CD4-positive, alpha-beta T cell treated with Interleukin-4 for 4 hours (primary cell): ENCODE measurements at places on chromosomes 16 and 17.
A peak's percentile ranks its signal among the peaks of the same experiment; 100 is the strongest.

- no peak for DNase-seq
These were observed 44.4 kb downstream of the PPL start for GRCh38 chr16:4892361-4893102.

GRCh38 chr17:3011891-3012290, 51.5 kb downstream of the OR1D5 start:
- DNase-seq = no peak

DNA sequence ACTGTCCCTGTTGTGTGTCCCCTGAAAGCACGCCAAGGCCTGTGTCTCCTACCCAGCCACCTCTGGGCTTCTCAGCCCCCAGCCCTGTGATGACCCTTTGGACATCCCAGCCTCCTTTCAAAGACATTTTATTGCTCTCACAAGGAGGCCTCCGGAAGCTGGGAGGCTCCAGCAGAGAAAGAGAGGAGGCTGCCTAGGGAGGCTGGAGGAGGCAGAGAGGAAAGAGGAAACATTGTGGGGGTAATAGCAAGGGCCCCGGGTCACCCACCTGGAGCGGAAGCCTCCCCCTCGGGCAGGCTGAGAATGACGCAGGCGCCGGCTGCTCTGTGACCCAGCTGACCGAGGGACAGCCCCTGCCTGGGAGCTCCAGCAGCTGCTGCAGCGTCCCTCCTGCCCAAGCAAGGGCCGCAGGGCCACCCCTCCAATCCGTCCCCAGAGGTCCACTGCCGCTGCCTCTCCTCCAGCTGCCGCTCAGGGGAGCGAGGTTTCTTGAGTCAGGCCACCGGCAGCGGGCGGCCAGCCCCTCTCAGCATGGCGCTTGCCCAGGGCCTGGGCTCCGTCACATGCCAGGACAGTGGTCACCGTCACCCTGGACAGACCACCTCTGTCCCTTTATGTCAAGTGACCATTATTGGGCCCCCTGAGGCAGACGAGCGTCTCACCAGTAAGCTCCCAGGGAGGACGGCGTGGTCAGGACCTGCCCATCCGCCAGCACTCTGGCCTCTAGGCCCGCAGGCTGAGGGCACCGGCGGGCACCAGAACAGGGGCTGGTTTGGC, 29.3 kb downstream of the ACTG1 start:
- DNase-seq = no peak

- DNase-seq = no peak
These were observed 39.4 kb upstream of the B4GALNT2 start for GRCh38 chr17:49093131-49093530.

- DNase-seq = no peak
These were observed 88.6 kb downstream of the CACNG3 start for GRCh38 chr16:24344784-24345183.

DNA sequence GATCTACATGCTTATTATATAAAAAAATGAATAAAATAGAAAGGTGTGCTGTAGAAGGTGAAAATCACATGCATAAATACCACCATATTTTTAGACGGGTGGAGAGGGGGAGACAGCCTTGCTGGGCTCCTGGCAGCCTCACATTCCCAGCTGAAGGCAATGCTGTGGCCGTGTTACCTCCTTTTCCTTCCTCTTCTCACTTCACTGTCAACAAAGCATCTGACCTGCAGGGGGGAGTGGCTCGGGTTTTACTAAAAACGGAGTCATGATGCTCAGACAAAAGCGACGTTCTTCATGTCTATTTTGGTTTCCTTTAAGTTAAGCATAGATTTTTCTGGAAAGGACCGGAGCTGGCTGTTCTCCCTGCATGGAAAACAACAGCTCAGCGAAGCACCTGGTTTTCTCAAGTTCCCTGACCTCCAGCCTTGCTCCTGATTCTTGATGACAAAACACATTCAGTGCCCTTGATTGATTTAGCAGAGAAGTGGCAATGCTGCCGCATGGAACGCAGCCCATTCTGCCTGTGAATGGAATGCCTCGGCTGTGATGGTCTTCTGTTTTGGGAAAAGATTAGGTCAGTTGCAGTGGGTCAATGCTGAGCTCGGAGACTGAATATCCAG, 5.5 kb upstream of the RPTOR start:
- no peak for DNase-seq

- DNase-seq = no peak
These were observed 1.5 kb downstream of the CDK12 start for GRCh38 chr17:39462631-39463375.

DNA sequence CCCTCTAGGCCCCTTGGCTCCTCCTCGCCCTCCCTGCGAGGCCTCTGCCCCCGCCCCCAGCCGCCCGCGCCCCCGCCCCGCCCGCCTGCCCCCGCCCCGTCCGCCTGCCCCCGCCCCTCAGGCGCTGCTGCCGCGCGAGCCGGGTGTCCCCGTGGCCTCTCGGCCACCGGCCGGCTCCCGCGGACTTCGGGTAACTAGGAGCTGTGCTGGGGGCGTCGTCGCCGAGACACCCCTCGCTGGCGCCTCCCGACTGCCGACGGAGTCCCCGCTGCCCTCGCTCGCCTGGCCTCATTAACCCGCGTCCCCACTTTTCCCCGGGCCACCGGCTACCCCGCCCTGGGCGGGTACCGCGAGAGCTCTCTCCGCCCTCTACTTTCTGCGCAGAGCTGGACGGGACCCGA, at the start of gene TLCD1:
TSS of gene TLCD1 (minus strand) at position 8 of the 401 bp plus-strand sequence. CDS start 136 bp downstream, outside the sequence.
- DNase-seq = peak; percentile 53

DNA sequence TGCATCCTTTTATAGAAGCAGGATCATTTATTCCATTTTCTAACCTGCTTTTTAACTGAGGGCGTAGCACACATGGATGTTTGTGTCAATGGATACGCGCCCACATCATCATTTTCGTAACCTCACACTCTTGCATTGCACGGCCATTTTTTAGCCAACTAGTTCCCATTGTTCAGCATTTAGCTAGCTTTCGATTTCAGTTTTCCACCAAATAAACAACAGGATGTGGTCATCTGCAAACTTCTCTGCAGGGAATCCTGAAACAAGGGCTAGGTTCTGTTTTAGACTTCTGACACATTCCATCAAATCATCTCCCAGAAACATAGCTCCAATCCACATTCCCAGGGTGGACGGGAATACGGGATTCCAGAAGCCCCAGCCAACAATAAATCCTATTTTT, 6.4 kb downstream of the CYB561 start:
- peak; percentile 65 for DNase-seq

DNA sequence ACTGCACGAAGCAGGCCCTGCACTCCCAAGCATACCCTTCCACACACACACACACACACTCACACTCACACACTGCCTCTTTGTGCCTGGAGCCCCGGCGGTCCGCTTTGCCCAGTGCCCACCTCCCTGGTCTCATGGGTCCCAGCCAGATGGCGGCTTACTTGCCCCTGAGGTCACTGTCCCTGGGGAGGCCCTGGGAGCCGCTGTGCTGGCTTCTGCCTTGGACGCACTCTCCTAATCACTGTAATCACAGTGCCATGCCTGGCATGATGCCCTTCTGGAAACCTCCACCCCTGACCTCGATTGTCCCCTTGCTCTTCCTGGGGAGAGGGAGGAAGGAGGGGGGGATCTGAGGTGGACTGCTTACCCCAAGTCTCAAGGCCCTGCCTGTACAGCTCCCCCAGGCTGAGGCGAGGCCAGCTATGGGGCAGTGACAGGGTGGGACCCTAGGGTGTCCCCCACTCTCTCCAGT, 36.0 kb downstream of the ARHGAP23 start:
- no peak for DNase-seq

DNA sequence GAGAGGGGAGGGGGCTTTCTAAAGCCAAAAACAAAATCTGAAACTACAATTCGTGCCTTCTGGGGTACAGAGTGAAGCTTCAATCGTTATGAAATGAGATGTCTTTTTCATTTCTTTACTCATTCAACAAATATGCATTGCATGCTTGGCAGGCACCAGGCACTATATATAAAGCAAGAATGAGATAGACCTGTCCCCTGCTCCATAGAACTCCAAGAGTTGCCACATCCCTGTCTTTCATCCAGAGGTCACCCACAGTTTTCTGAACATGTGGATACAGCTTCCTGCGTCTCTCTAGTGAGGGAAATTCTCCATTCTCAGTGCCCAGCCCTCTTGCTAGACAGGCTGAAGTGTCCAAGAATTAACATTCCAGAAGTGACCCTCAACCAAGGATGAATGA, 343.2 kb upstream of the MAF start:
- no peak for DNase-seq

DNA sequence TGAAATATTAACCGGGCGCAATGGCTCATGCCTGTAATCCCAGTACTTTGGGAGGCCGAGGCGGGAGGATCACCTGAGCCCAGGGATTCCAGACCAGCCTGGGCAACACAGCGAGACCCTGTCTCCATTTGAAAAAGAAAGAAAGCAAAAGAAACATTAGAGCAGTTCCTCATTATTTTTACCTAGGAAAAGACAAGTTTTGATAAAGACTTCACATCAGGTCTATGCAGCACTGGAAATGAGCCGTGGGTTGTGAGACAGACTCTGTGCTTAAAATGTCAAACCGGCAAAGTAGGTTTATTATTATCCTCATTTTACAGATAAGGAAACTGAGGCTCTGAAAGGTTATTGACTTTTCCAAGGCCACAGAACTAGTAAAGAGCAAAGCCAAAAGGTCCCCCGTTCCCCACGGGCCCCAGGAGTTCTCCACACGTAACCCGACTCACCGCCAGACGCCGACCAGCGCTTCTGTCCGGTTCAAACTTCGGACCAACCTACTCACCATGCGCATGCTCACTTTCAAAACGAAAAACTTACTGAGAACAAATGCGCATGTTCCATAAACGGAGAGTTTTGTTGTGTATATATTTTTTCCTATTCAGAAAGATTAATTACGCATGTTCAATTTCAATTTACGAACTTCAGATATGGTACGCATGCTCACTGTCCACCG, 356 bp downstream of the TUBD1 start:
- DNase-seq = no peak

- DNase-seq = no peak
These were observed 154.6 kb downstream of the CMIP start for GRCh38 chr16:81599034-81599744.
